Endodermal cell (in vitro differentiated cells): ENCODE measurements at places on chromosomes 3 and 15.

DNA sequence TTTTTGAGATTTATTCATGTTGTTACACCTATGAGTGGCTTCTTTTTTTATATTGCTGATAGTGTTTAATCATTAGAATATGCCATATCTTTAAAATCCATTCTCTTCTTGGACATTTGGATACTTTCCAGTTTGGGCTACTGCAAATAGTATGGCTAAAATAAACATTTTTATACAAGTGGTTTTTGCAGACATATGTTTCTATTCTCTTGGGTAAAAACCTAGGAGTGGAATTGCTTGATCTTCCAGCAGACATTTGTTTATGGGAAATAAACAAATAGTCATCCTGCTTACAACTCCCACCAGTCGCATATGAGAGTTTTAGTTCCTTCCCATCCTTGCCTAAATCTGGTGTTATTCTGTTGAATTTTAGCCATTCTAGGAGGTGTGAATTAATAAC is 193.1 kb downstream of the ALCAM start:
- no peak for DNase-seq

DNA sequence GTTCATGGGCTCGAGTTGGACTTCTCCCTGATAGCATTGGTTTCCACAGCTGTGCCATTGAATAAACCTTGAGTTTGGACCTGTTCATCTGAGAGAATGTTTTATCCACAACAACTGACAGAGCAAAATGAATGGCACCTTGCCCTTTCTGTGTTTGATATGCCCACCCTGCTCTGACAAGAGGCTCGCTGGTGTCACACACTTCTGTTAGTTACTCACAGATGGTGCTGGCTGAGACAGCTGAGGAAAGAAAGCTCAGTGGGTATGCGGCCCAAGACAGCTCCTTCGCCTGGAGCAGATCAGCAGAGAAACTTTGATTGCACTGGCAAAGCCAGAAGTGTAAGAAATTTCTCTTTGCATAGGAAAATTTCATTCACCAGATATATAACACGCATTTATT is 2.5 kb upstream of the CAPN3 start:
- DNase-seq = no peak

DNA sequence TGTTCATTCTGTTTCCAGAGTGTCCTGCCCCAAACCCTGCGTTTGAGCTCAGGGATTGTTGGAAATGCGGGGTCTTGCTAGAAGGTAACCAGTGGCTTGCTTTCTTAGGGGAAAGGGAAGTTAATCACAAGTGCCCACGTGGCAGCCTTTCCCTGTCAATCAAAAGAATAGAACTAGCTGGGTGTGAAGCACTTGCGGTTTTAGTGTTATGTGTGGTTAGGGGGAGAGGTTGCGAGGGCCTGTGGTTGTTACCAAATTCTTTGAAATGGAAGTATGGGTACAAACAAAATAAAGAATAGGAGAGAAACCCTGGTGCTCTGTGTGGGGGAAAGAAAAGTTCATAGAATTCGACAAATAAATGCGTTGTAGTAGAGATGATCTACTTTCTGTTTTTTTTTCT is 67.6 kb downstream of the FNDC3B start:
- DNase-seq = no peak

GRCh38 chr3:64400706-64401105 is 175.4 kb upstream of the PRICKLE2 start:
- DNase-seq = no peak

- DNase-seq = no peak
Observed at GRCh38 chr15:91751611-91752010, 101.9 kb upstream of the SLCO3A1 start.
